NCI-H1417 treated with DMSO at 0.1 percent for 48 hours (cell line): ENCODE measurements at places on chromosomes 4 and X.

DNA sequence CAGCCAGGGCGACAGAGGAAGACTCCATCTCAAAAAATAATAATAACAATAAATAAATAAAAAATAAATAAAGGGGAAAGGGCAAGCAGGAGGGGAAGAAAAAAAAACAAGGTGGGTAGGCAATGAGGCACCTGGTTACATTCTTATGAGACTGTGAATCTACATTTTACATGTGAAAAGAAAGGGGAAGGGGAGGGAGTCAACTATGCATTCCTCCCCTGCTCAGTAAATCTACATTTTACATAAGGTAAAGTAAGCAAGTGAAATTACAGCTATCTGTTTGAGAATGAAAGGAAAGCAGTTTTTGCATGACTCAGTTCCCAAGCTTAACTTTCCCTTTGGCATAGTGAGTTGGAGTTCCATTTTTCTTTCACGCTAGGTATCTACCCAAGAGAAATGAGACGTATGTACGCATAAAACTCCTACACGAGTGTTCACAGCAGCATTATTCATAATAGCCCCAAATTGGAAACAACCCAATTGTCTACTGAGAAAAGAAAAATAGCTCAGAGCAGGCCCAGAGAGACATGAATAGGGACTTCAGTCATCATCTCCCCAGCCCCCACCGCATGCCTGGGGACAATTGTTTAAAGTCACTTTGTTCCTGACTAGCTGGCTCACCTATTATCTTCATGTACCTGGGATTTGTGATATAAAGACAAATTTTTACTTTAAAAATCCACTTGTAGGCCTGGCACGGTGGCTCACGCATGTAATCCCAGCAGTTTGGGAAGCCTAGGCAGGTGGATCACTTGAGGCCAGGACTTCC, 52.4 kb downstream of the DDX3X start:
- DNase-seq, result no peak

- no peak for DNase-seq
Measured at GRCh38 chr4:22596409-22596808, 80.5 kb upstream of the ADGRA3 start.

DNA sequence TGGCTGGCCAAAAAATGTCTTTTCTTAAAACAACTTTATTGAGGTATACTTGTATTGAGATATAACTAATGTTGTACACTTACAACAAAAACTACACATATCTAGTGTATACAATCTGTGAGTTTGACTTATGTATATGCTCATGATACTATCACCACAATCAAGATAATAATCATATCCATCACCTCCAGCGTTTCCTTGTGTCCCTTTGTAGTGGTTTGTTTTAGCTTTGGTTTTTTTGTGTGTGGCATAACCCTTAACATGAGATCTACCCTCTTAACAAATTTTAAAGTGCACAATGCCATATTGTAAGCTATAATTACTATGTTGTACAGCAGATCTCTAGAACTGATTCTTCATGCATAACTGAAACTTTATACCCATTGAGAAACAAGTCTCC, 13.4 kb upstream of the PCSK1N start:
- DNase-seq, result no peak

DNA sequence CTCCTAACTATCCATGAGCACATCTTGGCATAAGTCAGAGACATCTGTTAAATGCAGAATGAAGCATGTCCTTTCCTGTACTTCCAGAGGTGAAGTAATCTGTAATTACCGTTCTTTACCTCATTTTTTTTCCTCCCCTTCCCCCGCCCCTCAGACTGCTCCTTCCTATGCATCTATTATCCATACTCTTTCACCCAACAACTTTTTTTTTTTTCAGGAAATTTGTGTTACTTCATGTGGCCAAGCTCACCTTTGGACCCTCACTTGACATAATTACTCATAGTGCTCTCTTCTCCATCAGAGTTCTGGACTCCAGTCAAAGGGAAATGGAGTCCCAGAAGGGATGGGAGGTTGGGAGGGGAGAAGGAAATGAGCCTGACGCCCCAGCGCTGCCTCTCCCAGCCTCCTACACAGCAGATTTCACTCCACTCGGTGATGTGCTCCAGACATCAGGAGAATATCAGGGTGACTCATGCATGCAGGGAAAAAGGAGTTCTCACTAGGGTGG, 568.8 kb downstream of the STIM2 start:
- no peak for DNase-seq

GRCh38 chrX:11647138-11647537, 18.6 kb downstream of the ARHGAP6 start:
- DNase-seq, result no peak

DNA sequence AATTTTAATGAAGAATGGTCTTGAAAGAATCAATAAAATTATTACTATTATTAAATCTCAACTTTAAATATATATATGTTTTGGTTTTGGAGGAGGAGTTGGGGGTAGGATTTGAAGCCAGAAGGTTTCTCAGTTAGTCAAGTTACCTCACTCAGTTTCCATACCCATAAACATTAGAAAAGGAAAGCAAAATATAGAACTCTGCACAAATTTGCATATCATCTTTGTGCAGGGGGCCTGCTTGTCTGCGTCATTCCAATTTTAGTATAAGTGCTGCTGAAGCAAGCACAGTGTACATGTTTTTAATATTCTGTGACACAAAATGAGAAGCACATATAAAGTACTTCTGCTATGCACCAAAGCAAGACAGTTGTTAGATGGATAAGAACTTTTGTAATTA, 47.5 kb upstream of the SCRG1 start:
- no peak for DNase-seq

- DNase-seq, result no peak
Measured at GRCh38 chr4:75881476-75881875, 20.8 kb downstream of the PPEF2 start.

DNA sequence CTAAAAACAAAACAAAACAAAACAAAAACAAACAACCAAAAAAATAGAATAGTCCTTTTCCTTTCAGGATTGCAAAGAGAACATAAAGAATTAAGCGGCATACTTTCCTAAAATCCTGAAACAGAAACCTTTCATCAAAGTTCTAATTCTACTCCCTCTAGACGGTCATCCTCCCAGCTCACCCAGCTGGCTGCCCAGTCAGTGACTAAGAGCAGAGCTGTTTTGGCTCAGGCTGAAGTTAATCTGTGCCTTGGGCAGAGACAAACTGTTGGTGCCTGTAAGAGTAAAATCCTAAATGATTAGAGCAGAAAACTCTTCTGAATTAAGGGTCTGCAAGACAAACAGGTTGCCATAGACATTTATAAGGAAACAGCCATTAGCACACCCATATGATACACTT, 17.6 kb upstream of the WAS start:
- DNase-seq, result no peak

- no peak for DNase-seq
Measured at GRCh38 chrX:47854474-47854873, 17.8 kb downstream of the ZNF81 start.

GRCh38 chrX:120791013-120791643, 84.5 kb downstream of the CT47B1 start:
- DNase-seq, result no peak

GRCh38 chr4:185246453-185246852, 37.1 kb downstream of the SNX25 start:
- no peak for DNase-seq

GRCh38 chrX:103792916-103793544, 16.4 kb downstream of the PLP1 start:
- no peak for DNase-seq
